ENCODE measurements at places on chromosomes 7 and 10. TPM values are rescaled to one million over a fixed set of nuclear protein-coding genes. Genes with fewer than 3 reads are reported as not detected.

ANKRD30A gene
- polyA plus RNA-seq: not detected

TRIM73 gene
- polyA plus RNA-seq: 2.6 TPM

GPER1 gene
- 0.66 TPM for polyA plus RNA-seq

DGKI gene
- not detected for polyA plus RNA-seq

NPTX2 gene
- polyA plus RNA-seq: not detected

SHH gene
- polyA plus RNA-seq: not detected

ANKRD2 gene
- polyA plus RNA-seq: not detected

LRRTM3 gene
- not detected for polyA plus RNA-seq

LRRC17 gene
- polyA plus RNA-seq: not detected

LEP gene
- polyA plus RNA-seq: not detected

SNX10 gene
- polyA plus RNA-seq: 112 TPM

UTF1 gene
- polyA plus RNA-seq: not detected

CLRN3 gene
- polyA plus RNA-seq: not detected

CRYGN gene
- not detected for polyA plus RNA-seq

ACTA2 gene
- polyA plus RNA-seq: 9.4 TPM

CNPY1 gene
- polyA plus RNA-seq: not detected

MSRB2 gene
- polyA plus RNA-seq: 5.7 TPM

FAM131B gene
- 0.38 TPM for polyA plus RNA-seq

AKR1C4 gene
- not detected for polyA plus RNA-seq

PAX4 gene
- polyA plus RNA-seq: not detected

NRCAM gene
- 0.49 TPM for polyA plus RNA-seq

TRIM50 gene
- polyA plus RNA-seq: not detected

MSMB gene
- not detected for polyA plus RNA-seq

PPP1R17 gene
- not detected for polyA plus RNA-seq

SPDYE9 gene
- 0.19 TPM for polyA plus RNA-seq

TMEM178B gene
- not detected for polyA plus RNA-seq

EBF3 gene
- polyA plus RNA-seq: not detected

AZGP1 gene
- not detected for polyA plus RNA-seq

ACTL6B gene
- not detected for polyA plus RNA-seq

TMEM140 gene
- polyA plus RNA-seq: 34.7 TPM

BHLHA15 gene
- 5.3 TPM for polyA plus RNA-seq

LRCH4 gene
- 160 TPM for polyA plus RNA-seq

C10orf67 gene
- polyA plus RNA-seq: not detected

PSMA2 gene
- polyA plus RNA-seq: 168 TPM

NEUROD6 gene
- polyA plus RNA-seq: not detected

KIF11 gene
- 0.68 TPM for polyA plus RNA-seq

TMEM184A gene
- 0.08 TPM for polyA plus RNA-seq

LOXL4 gene
- polyA plus RNA-seq: 0.08 TPM

LRRC61 gene
- polyA plus RNA-seq: 29.1 TPM

CPN1 gene
- not detected for polyA plus RNA-seq

SLC26A3 gene
- polyA plus RNA-seq: not detected

AGR3 gene
- not detected for polyA plus RNA-seq

GUSB gene
- polyA plus RNA-seq: 51.2 TPM

PDK4 gene
- not detected for polyA plus RNA-seq

CHCHD1 gene
- polyA plus RNA-seq: 54.4 TPM

PNLIP gene
- not detected for polyA plus RNA-seq

ALDH18A1 gene
- polyA plus RNA-seq: 48.8 TPM

MMRN2 gene
- not detected for polyA plus RNA-seq

TAS2R4 gene
- polyA plus RNA-seq: not detected

CDC14C gene
- polyA plus RNA-seq: not detected

INHBA gene
- polyA plus RNA-seq: not detected

All from IgD-negative memory B cell (primary cell).